Activated CD8-positive, alpha-beta T cell treated with anti-CD3 and anti-CD28 coated beads, Interleukin-2, amount 10 ng/mL, durations not matched to agents 7 days and 5 days (primary cell): ENCODE measurements at places on chromosomes 7 and 10. TPM values are rescaled to one million over a fixed set of nuclear protein-coding genes. Genes with fewer than 3 reads are reported as not detected.

Gene EPHB4
- 1.5 TPM for total RNA-seq

DNA sequence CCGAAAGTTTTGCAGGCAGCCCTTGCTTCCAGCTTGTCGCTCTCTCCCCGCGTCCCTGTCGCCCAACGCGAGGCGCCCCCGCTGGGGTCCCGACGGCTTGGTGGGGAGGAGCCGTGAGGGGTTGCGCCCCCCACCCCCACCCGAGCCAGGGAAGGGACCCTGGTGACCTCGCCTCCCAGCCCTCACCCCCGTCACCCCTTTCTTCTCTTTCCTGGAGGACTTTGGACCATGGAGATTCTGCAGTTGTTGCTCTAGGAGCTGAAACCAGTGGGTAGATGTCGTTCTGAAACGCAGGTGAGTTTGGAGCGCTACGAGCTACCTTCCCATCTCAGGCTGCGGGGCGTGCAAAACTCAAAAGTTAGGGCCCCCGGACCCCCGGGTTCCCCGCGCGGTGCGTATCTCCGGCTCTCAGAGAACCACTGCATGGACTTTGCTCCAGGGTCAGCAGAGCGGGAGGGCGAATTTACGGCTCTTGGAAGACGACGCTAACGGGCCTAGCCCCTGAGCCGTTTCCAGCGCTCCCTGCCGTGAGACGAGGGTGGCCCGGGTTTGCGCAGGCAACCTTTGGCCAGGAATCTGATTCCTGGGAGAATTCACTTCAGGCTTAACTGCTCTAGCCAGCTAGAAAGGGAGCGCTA, 684 bp upstream of the ATXN7L1 start:
- DNase-seq = no peak

DNA sequence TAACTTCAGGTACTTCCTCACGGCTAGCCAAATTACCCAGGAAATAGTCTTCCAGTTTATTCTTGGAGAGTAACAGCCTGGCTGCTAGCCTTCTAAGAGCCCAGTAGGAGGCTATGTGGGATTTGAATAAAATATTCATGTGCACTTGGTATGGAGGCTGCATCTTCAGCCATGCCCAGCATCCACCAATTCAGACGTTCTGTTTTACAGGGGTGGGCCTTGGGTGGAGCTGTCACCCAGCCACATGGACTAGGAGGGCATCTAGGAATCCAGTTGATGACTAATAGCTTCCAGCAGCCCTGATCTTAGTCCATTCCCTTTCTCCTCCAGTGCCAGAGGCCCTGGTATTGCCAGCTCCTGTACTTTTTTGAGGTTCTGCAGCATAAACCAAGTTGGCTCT, 66.3 kb upstream of the ZRANB1 start:
- no peak for DNase-seq

DNA sequence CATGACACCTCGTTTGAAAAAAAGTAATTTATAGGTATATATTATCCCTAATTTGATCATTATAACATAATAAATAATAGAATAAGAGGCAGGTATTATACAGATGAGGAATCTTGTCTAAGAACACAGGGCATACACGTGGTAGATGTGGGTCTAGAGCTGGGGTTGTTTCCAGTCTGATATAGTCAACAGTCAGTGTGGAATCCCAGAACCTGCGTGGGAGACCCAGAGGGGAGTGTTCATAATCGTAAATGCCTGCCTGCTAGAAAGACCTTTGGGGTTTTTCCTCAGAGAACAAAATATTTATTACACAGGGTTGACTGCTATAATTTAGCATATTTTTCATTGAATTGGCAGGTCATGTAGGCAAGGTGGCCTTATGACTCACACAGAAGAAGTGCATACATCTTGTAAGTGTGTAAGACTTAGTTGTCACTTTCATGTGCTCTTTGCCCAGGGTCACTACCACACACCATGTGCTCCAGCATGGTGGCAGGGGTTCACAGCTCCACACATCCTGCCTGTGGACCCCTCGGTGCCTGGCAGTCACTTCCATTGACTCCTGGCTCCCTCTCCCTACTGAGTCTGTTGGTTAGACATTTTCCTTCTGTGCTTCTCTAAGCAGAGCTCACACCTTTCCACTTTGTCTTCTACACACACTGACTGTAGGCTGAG, 94.9 kb upstream of the IKZF1 start:
- no peak for DNase-seq

GRCh38 chr10:118151461-118151860, 104.7 kb upstream of the RAB11FIP2 start:
- DNase-seq = no peak
